ENCODE measurements at places on chromosomes 3 and 15.

- DNase-seq: peak; percentile 49
These were observed 19.9 kb downstream of the TAMM41 start for GRCh38 chr3:11826628-11827265.

DNA sequence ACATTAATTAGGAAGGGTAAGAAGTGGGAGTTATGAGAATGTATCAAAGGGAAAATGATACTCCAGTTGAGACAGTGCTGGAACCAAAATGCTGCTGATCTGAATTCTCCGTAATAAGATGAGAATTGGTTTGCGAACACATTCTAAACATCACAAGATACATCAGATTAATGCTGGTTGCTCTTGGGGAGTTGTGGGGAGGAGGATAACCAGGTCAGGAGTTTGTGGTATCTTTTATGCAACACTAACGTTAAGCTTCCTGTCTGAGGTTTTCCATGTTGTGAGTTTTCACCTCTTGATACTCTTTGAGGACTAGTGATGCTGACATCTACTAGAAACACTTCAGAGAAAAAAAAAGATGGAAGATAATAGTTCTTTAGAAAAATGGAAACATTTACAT, 47.2 kb downstream of the PPARG start:
- DNase-seq: no peak

- peak; percentile 8 for DNase-seq
These were observed 428.2 kb downstream of the NLGN1 start for GRCh38 chr3:173825730-173826129.

DNA sequence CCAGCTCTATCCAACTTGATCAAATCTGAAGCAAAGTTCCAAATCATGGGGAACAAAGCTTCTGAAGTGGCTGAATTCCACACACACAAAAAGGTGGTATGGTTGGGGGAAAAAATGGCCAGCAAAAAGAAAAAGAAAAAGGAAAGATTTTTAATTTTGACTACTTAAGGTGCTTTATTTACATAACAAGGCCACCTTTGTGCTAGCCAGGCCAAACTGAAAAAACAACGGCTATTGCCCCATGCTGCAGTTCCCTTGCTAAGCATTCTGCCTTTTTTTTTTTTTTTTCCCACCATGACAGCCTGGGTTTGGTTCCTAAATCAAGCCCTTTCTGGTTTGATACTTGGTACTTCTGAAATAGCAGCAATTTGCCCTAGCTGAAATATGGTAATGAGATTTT, 66.5 kb upstream of the DAZL start:
- DNase-seq: no peak

DNA sequence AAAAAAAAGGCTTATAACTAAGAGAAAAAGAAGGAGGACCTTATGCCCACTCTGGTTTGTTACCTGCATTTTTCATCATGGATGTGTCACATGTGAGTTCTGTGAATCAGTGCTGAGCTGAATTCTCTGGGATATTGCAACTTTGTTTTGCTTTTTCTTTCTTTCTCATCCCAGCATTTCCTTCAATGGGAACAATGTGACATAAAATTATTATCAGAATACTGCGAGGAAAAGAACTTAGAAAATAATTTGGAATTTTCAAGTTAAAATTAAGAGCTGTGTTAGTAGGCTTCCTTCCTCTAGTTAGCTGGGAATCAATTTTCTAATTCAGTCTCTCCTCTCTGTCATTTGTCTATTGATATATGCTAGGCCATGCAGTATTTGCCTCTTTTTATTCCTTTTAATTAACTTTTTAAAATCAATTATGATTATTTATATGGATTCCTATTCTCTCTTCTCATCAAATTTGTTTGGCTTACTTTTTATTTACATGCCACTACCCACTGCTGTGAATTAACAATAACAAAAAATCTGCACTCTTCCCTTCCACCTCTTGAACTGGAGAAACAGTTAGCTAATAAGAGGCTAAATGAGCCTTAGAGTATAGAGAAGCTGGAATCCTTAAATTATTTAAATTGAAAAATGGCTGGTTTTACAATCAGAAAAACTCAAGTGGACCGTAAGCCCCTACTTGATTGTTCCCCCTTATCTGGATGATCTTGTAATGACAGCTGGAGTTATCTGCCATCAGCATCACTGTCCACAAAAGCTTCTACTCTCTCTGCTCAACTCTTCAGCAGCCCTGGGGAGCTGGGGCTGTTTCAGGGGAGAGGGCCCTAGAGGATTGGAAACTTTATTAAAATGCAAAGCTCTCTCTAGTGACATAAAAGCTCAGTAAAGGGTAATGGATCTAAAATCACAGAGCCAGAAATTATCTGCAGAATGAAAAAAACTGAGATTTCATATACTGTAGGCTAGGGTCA, 95.3 kb upstream of the SOX2 start:
- no peak for DNase-seq

- DNase-seq: no peak
These were observed 82.1 kb downstream of the SMAD3 start for GRCh38 chr15:67147396-67147949.

- no peak for DNase-seq
These were observed 226.9 kb upstream of the CHRNA7 start for GRCh38 chr15:31803388-31803884.

DNA sequence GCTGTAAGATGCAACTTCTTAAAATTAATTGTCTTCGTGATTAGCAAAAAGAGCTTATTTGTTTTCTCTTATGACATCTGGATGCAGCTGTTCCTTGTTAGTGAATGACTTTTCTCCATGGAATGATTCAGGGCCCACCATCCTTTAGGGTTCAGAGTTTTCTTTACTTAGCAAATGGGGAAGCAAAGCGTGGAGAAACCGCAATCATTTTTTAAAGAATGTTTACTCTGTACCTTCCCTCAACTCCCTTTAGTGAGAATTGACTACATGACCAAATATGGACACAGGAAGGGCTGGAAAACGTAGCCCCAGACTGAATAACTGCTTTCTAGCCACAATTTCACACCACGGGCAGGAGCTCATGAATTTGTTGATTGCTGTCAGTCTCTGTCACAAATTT, 130.1 kb downstream of the EDEM1 start:
- DNase-seq: peak; percentile 51

DNA sequence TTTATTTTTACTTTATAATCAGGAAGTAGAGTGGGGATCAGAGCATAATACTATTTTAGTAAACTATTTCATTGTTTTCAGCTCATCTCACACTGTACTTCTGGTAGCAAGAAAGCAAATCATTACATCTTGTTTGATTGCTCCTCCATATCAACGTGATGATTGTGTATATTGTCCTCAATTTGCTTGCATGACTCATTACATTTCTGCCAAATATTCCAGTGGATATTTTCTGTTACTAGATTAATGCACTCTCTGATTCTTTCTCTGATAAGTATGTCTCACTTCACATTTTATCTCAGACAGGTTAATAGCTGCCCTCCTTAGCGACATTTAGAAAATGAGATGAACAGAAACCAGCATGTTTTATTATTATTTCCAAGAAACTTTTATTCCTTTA, 1145.3 kb downstream of the OTOL1 start:
- peak; percentile 7 for DNase-seq

DNA sequence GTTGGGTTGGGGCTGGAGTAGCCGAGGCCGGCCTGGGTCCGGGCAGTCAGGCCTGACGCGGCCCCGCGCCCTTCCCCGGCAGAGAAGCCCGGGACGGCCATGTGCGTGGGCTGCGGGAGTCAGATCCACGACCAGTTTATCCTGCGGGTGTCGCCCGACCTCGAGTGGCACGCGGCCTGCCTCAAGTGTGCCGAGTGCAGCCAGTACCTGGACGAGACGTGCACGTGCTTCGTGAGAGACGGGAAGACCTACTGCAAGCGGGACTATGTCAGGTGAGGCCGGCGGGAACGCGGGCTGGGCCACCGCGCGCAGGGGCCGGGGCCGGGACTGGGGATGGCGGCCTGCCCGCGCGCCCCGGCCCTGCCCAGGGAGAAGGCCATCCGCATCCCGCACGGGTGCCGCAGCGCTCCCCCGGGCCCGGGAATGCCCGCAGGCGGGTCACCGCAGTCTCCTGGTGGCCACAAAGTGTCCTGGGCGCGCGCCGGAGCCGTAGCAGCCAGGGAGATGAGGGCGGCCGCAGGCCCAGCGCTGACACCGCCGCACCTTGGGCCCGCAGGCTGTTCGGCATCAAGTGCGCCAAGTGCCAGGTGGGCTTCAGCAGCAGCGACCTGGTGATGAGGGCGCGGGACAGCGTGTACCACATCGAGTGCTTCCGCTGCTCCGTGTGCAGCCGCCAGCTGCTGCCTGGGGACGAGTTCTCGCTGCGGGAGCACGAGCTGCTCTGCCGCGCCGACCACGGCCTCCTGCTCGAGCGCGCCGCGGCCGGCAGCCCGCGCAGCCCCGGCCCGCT, 1.3 kb downstream of the ISL2 start:
- no peak for DNase-seq
